Bronchial smooth muscle cell (primary cell): ENCODE measurements at places on chromosomes 7 and 10. TPM values are rescaled to one million over a fixed set of nuclear protein-coding genes. Genes with fewer than 3 reads are reported as not detected.

Gene HOGA1
- total RNA-seq = 0.34 and 1.4 TPM in 2 replicates

Gene GTF2IRD1
- total RNA-seq = 5.2 and 6.6 TPM in 2 replicates

Gene HEPACAM2
- total RNA-seq = 0.09 and 0.16 TPM in 2 replicates

Gene CALD1
- 131 and 221 TPM in 2 replicates for total RNA-seq

Gene PSD
- 8.4 and 14.3 TPM in 2 replicates for total RNA-seq

Gene IGFBP1
- not detected in 2 replicates for total RNA-seq

Gene CPXM2
- total RNA-seq = 9.3 and 41.5 TPM in 2 replicates

Gene GIMAP2
- under 0.01 and 0.17 TPM in 2 replicates for total RNA-seq

Gene ACBD7
- total RNA-seq = 0.43 and 0.79 TPM in 2 replicates

Gene NEUROG3
- not detected in 2 replicates for total RNA-seq

Gene CSTF2T
- 18.0 and 26.0 TPM in 2 replicates for total RNA-seq

Gene LIPN
- not detected in 2 replicates for total RNA-seq

Gene SEMA3D
- total RNA-seq = 0.95 and 4.0 TPM in 2 replicates

Gene AGBL3
- 0.32 and 0.52 TPM in 2 replicates for total RNA-seq

Gene CNNM1
- under 0.01 TPM in 2 replicates for total RNA-seq

Gene PDE6C
- not detected in 2 replicates for total RNA-seq

Gene MACROH2A2
- 11.0 and 13.1 TPM in 2 replicates for total RNA-seq

Gene CRPPA
- total RNA-seq = 0.60 and 0.95 TPM in 2 replicates

Gene ARHGAP22
- total RNA-seq = 34.2 and 46.1 TPM in 2 replicates

Gene DNAJC2
- 10.0 and 15.4 TPM in 2 replicates for total RNA-seq

Gene PRSS37
- total RNA-seq = not detected in 2 replicates

Gene ZP3
- 0.63 and 1.9 TPM in 2 replicates for total RNA-seq

Gene SCART1
- total RNA-seq = 3.7 and 4.7 TPM in 2 replicates

Gene HKDC1
- under 0.01 and 0.77 TPM in 2 replicates for total RNA-seq

Gene SPDYE11
- total RNA-seq = not detected in 2 replicates

Gene ASAH2
- 0.26 and 0.32 TPM in 2 replicates for total RNA-seq

Gene GRM3
- total RNA-seq = not detected in 2 replicates

Gene GRID2IP
- under 0.01 TPM in 1 of 2 replicates, not detected in the other for total RNA-seq

Gene SLC16A9
- 0.26 and 0.32 TPM in 2 replicates for total RNA-seq

Gene UTF1
- not detected in 2 replicates for total RNA-seq

Gene FLNC
- total RNA-seq = 166 and 209 TPM in 2 replicates

Gene LIPK
- not detected in 2 replicates for total RNA-seq

Gene LRIT1
- not detected in 2 replicates for total RNA-seq

Gene CDH23
- total RNA-seq = 0.17 and 0.32 TPM in 2 replicates

Gene LZTS2
- 62.7 and 74.9 TPM in 2 replicates for total RNA-seq

Gene DNAJC30
- 1.6 and 1.9 TPM in 2 replicates for total RNA-seq

Gene PDE1C
- total RNA-seq = 0.09 and 0.16 TPM in 2 replicates

Gene PLPP4
- under 0.01 and 0.60 TPM in 2 replicates for total RNA-seq

Gene ZNF117
- total RNA-seq = 2.7 and 4.7 TPM in 2 replicates

Gene GBX1
- not detected in 2 replicates for total RNA-seq

Gene FHIP2A
- total RNA-seq = 17.8 and 18.9 TPM in 2 replicates

Gene TMEM270
- 0.16 TPM in 1 of 2 replicates, not detected in the other for total RNA-seq

Gene EPO
- total RNA-seq = not detected in 2 replicates

Gene SLC13A1
- not detected in 2 replicates for total RNA-seq
